ENCODE measurements at places on chromosomes 3 and 15.

- DNase-seq = no peak
Measured at GRCh38 chr3:48599077-48599501, 4.0 kb upstream of the COL7A1 start.

DNA sequence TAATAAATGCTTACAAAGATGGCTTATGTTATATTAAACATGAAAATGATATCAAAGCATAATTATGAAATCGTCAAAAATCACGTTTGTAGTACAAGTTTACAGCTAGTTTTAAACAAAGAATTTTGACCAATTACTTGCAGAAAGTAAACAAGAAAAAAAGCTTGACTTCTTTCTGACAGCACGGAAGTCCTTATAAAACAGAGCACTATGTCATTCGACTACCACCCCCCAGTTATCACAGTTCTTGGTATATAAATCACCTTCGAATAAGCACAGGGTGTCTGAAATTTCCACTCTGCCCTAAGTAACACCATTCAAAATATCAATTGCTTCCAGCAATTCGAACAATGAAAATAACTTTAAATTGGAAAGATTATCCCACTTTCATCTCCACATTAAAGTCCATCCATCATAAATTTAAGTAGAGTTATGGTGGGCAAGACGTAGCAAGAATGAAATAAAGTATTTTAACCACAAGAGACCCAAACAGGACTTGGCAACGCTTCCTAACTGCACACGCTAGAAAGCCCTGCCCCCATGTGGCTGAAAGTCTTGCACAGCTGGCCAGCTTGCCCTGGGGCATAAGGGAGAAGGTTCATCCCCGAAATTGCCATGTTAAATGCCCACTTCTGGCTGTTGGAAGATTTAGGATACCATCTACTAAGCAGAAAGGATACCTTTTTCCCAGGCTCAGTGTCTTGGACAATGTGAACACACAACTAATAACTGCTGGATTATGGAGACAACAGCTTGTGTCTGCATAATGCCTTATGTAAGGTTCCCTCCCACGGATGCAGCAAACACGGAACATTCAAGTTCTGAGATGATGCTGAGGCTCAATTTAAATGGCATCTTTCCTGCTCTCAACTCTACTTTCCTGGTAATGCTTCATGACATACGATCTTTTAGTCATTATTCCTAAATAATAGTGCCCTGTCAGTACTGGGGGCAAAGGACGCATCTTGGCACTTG, 116.4 kb upstream of the TJP1 start:
- no peak for DNase-seq

- no peak for DNase-seq
Measured at GRCh38 chr3:36804295-36805055, 40.1 kb upstream of the DCLK3 start.

DNA sequence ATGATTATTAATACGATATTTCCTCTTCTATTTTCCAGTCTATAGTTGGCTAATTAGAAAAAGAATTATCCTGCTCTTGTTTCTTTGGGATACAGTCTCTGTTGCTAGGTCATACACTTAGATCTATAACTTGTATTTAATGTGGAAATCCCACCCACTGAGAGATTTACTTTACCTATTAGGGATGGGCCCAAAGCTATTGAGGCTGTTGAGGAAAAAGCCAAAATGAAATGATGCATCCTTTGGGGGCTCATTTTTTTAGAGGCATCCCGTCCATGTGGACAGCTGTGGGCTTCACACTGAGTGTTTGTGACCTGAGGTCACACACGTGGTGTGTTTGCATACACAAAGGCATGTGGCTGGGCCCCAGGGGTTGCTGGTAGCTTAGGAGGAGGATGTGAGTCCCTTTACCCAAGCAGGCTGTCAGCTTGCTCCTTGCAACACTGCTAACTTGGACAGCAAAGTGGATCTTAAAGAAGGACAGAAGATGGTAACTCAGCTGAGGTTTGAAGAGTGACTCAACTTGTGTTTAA, 477.4 kb downstream of the AGBL1 start:
- DNase-seq = no peak

GRCh38 chr15:78672285-78673014, 31.4 kb upstream of the CHRNB4 start:
- no peak for DNase-seq

DNA sequence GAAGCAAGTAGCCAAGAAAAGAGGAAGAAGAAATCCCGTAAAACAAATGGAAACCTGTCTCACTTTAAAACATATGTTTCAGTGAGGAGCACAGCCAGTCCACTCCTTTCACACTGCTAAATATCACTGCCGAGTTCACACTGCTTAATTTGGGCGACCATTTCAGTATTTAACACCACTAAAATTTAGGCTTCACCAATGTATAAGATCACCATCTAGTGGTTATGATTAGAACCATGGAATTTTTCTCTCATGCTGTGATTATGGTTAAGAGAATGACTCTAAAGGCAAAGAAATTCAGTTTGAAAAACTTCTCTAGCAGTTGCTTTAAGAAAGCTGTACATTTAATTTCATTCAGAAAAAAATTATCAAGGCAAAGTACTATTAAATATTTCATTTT, 16.6 kb downstream of the SLC4A7 start:
- no peak for DNase-seq

- DNase-seq = no peak
Measured at GRCh38 chr3:25246913-25247312, 181.2 kb upstream of the RARB start.

GRCh38 chr3:15345608-15346137, 13.3 kb upstream of the SH3BP5 start:
- no peak for DNase-seq

DNA sequence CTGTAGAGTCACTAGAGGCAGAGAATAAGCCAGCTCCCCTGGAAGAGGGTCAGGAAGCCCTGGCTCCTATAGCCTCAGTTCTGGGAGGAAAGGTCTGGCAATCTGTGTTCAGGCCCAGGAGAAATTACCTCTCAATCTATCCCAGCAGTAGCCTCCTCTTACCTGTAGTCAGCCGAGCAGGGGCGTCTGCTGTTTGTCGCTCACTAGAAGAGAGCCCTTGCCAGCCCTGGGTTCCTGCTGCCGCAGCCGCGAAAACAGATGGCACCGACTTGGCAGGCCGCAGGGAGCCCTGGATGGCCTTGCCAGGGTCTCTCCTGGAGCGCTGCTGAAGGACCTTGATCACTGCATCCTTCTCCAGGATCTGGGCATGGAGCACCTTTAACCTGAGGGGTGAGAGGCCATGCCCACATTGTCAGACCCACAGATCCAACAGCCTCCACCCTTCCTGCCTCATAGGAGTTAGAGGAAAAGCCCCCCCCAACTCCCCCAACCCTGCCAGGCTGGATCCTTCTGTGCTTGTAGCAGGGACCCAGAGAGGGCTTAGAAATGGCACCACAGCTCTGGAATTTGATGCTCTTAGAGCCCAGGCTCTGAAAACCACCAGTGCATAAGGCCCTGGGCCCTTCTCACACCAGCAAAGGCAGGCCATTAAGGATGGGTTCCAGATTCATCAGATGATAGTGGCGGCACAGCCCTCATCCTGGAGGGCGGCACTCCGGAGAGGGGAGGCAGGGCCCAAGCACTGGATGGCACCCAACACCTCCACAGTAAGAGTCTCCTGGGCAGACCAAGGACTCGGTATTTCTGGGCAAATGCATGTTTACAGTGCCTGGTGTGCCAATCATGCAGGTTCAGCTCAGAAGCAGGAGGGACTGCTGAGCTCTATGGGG, 14.9 kb downstream of the AMOTL2 start:
- no peak for DNase-seq

DNA sequence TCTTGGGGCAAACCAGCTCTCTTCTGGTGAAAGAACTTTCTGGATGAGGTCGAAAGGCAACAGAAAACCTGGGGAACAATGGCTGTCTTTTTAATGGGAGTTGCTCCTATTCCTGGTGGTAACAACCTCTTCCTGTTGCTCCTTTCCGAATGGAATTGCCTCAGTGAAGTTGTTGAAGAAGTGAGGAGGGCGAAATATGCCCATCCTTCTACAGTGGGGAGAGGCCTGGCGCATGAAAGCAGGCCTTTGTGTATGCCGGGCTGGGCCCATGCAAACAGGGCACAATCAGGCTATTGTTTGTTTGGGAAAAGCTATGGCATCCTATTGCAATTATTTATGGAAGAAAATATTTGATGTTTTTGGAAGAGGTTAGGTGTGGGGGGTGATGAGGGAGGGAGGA, 166.9 kb downstream of the IGF1R start:
- no peak for DNase-seq

DNA sequence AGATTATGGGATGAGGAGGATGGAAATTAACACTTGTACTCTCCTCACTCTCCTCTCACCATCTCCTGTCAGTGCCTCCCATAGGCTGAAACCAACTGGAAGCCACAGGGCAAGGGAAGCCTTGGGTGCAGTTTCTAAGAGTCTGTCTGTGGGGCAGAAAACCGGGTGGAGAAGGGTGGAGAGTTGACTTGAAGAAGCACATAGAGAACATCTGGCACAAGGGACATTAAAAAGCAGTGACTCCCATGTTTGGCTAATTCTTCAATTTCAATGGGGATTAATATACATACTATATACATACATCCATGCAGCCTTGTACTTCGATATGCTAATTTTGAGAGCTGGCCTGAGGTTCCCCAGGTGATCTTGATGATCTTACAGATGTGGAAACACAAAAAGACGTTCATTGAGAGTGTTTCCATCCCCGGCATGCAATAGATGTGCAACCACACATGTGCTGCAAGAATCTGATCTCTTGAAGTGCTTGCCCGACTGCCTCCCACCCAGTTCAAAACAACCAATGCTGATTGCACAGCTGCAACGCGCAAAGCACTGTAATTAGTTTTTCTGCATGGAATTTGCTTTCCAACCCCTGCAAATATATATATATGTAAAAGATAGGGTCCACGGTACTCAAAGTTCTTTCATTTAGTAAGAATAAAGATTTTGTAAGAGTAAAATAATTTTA, 121.9 kb upstream of the TMC3 start:
- DNase-seq = no peak
